ENCODE measurements at places on chromosomes 1 and 21.

DNA sequence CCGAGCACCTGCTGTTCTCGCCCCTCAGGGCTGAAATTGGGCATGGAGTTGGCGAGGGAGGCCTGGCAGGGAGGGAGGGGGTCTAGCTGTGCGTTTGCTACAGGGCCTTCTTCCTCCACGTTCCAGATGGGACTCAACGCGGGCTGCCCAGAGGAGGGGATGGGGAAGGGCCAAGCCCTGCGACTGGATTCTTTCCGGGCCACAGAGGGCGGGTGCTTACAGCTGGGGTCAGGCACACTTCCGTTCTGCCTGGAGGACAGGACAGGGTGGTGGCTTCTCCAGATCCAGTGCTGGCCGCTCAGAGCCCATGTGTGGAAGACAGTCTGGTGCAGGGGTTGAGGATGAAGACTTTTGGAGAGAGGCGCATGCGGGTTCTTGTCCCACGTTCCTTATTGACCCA, 90.0 kb downstream of the EDEM3 start:
- H3K4me3 ChIP-seq: no peak overlapping the region
- no peaks in the 10 kb centered on the region for H3K27me3 ChIP-seq
- peak; percentile 55 for DNase-seq
- peaks cover 20% of the 10 kb centered on the region for H3K4me1 ChIP-seq

- no peaks in the 10 kb centered on the region for H3K27me3 ChIP-seq
- no peak overlapping the region for H3K27ac ChIP-seq
- peaks cover 5% of the 10 kb centered on the region for H3K4me1 ChIP-seq
- no peak for DNase-seq
- no peak overlapping the region for H3K4me3 ChIP-seq
- H3K36me3 ChIP-seq: no peaks in the 10 kb centered on the region
These were observed 280.4 kb upstream of the C1orf105 start for GRCh38 chr1:172140072-172140471.

DNA sequence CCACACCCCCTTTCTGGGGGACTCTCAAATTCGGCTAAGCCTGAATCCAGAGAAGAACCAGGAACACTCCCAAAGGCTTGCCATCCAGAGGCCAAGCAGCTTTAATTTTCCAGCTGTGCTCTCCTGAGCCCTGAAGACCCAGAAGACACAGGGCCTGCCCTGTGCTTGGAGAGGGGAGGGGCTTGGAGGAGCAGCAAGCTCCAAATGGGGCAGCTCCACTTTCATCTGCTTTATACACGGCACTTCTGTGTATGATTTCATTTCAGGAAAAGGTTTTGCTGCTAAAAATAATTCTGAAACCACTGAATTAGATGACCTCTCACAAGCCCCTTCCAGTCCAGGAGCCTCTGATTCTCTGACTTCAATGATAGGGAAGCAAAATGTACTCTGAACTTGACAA, 39.2 kb upstream of the CTTNBP2NL start:
- H3K27ac ChIP-seq: no peak overlapping the region
- DNase-seq: no peak
- H3K27me3 ChIP-seq: no peaks in the 10 kb centered on the region

- no peaks in the 10 kb centered on the region for H3K27me3 ChIP-seq
- H3K4me3 ChIP-seq: no peak overlapping the region
- H3K27ac ChIP-seq: no peak overlapping the region
- no peak for DNase-seq
- no peaks in the 10 kb centered on the region for H3K4me1 ChIP-seq
These were observed 9.2 kb upstream of the RNPC3 start for GRCh38 chr1:103516283-103516682.

- H3K27ac ChIP-seq: no peak overlapping the region
- H3K27me3 ChIP-seq: no peaks in the 10 kb centered on the region
- H3K4me3 ChIP-seq: no peak overlapping the region
- H3K4me1 ChIP-seq: no peaks in the 10 kb centered on the region
- H3K36me3 ChIP-seq: peaks cover 30% of the 10 kb centered on the region
These were observed 12.3 kb upstream of the ASCL5 start for GRCh38 chr1:201139306-201139705.

GRCh38 chr1:19374083-19374801, 62.1 kb downstream of the SLC66A1 start:
- peaks cover 19% of the 10 kb centered on the region for H3K36me3 ChIP-seq
- H3K27ac ChIP-seq: no peak overlapping the region
- DNase-seq: peak; percentile 78

- H3K4me3 ChIP-seq: no peak overlapping the region
- no peaks in the 10 kb centered on the region for H3K27me3 ChIP-seq
- no peak overlapping the region for H3K27ac ChIP-seq
These were observed 111.4 kb upstream of the TIAM1 start for GRCh38 chr21:31455506-31455905.

DNA sequence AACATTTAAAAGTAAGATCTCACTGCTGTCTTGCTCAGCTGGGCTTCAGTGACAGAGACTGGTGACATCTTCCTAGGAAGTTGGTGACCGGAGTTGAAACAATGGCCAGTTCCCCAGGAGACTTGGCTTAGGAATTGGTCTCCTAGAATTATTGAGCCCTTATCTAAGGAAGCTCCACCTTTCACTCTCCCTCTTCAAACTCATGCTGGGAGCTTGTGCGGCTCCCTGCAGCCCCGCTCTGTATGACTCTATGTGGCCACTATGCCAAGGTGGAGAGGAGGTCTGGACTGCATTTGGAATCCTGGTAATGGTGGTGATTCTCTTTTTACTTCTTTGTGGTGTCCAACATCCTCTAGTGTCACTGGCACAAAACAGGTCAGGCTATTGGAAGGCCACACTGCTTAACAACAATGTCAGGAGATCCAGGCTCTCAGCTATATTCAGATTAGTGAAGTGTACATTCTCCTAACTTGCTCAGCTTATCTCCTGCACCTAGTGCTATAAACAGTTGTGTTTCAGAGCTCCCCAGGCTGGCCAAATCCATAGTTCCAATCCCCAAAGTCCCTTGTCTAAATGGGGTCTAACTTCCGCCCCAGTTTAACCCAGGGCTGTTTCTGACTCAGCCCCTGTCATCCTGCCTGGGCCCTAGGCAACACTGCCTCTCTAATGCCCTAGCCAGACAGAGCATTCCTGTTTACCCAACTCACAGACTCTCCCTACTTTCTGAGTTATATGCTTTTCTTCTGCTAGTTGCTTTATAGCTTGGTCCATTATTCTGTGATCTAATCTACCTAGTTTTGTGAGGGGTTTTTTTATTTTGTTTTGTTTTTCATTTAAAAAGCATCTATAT, 18.3 kb downstream of the ATP2B4 start:
- H3K27ac ChIP-seq: no peak overlapping the region
- no peaks in the 10 kb centered on the region for H3K36me3 ChIP-seq
- H3K4me1 ChIP-seq: peaks cover 3% of the 10 kb centered on the region
- no peak for DNase-seq

DNA sequence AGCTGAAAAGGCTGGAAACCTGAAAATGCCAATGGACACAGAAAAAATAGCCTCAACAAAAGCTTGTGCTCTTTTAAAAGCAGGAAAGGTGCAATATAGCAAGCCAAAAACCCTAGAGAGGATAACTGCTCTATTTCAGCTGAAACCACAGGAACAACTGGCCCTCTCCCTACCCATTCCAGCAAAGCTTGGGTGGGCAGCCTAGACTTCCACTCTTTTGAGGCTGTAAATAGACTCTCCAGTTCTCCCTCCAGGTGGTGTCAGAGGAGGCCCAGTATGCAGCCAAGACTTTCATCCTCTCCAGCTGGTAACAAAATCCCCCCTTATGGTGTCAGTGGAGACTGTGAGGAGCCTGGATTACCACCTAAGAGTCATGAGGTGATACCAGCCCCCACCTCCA, 206.9 kb upstream of the PLD5 start:
- no peak overlapping the region for H3K27ac ChIP-seq
- no peaks in the 10 kb centered on the region for H3K4me1 ChIP-seq
- DNase-seq: no peak
- no peaks in the 10 kb centered on the region for H3K36me3 ChIP-seq

DNA sequence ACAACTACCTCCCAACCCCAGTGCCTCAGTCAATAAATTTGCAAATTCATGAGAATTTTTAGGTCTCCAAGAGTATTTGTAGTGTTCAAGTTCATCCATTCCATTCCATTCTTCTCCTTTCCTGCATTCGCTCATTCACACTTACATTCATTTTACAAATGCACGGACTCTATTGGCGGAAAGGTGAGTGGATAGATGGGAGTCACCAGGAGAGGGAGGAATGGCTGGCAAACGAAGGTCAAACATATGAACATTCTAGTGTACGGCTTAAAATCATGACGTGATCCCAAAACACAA, 2.5 kb downstream of the LORICRIN start:
- no peaks in the 10 kb centered on the region for H3K4me1 ChIP-seq
- no peak overlapping the region for H3K27ac ChIP-seq
- H3K4me3 ChIP-seq: peak overlapping the region; percentile 52
- DNase-seq: no peak
- peaks cover 41% of the 10 kb centered on the region for H3K27me3 ChIP-seq

DNA sequence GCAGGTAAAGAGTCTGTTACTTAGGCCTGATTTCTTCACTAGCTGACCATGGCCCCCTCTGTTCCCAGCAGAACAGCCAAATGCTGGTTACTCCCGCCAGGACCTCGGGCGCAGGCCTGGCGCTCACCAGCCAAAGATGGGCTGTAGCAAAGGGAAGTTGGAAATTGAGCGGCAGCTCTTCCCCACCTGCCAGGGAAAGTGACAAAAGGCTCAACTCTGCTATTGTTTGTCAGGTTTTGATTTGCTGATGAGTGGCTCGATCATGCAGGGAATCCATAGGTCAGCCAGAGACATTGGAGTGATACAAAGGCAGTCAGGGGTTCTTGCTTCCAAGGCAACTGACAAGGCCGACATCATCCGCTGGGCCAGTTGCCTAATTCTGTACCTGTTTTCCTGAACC, 120.1 kb downstream of the ASTN1 start:
- H3K4me1 ChIP-seq: peaks cover 5% of the 10 kb centered on the region
- no peak overlapping the region for H3K27ac ChIP-seq
- H3K27me3 ChIP-seq: no peaks in the 10 kb centered on the region
- no peaks in the 10 kb centered on the region for H3K36me3 ChIP-seq
- peak; percentile 46 for DNase-seq
- no peak overlapping the region for H3K4me3 ChIP-seq

DNA sequence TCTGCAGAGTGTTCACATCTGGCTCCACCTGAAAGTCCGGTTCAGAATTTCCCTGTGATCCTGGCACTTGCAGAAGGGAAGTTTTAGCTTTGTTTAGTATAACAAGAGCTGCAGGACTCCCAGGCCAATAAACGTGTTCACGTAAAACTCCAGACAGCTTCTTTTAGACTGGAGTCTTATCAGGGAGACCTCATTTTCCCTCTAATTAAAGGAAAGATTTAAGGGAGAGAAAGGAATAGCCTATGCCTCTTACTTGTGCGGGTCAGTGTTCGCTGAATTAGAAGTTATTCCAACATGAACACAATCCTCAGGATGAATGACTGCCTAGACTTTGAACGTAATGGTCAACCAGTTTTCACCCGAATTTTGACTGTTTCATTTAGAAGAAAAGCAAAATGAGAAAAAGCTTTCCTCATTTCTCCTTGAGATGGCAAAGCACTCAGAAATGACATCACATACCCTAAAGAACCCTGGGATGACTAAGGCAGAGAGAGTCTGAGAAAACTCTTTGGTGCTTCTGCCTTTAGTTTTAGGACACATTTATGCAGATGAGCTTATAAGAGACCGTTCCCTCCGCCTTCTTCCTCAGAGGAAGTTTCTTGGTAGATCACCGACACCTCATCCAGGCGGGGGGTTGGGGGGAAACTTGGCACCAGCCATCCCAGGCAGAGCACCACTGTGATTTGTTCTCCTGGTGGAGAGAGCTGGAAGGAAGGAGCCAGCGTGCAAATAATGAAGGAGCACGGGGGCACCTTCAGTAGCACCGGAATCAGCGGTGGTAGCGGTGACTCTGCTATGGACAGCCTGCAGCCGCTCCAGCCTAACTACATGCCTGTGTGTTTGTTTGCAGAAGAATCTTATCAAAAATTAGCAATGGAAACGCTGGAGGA, 202.1 kb upstream of the SGIP1 start:
- peaks cover 2% of the 10 kb centered on the region for H3K4me1 ChIP-seq
- peak overlapping the region; percentile 43 for H3K4me3 ChIP-seq
- DNase-seq: no peak
- H3K27me3 ChIP-seq: no peaks in the 10 kb centered on the region

GRCh38 chr1:234925440-234926263, 203.0 kb downstream of the TOMM20 start:
- H3K36me3 ChIP-seq: no peaks in the 10 kb centered on the region
- DNase-seq: peak; percentile 38
- H3K4me3 ChIP-seq: no peak overlapping the region
- H3K27ac ChIP-seq: no peak overlapping the region

GRCh38 chr1:17052641-17053040, 1.2 kb downstream of the SDHB start:
- H3K4me3 ChIP-seq: no peak overlapping the region
- peaks cover 3% of the 10 kb centered on the region for H3K36me3 ChIP-seq
- H3K27me3 ChIP-seq: no peaks in the 10 kb centered on the region
- DNase-seq: no peak

DNA sequence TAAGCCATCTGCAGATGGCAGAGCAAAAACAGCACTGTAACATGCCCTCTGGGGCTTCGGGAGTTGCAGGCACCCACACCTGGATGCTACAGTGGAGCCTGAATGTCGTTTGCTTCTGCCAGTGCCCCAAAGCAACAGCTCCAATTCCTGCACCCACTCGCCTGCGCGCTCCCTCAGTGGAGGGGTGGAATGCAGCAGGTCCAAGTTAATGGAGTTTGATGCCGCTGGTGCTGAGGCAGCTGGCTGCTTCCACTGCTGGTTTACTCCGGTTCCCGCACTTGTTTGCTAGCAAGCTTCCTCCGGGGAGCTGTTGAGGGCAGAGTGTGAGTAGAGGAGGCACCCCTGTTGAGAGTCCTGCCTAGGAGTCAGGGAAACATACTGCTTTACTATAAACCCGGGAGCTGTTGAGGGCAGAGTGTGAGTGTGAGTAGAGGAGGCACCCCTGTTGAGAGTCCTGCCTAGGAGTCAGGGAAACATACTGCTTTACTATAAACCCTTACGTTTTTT, 584.0 kb upstream of the TMPRSS15 start:
- no peak overlapping the region for H3K27ac ChIP-seq
- peaks cover 3% of the 10 kb centered on the region for H3K4me1 ChIP-seq
- H3K27me3 ChIP-seq: no peaks in the 10 kb centered on the region
- no peak for DNase-seq

DNA sequence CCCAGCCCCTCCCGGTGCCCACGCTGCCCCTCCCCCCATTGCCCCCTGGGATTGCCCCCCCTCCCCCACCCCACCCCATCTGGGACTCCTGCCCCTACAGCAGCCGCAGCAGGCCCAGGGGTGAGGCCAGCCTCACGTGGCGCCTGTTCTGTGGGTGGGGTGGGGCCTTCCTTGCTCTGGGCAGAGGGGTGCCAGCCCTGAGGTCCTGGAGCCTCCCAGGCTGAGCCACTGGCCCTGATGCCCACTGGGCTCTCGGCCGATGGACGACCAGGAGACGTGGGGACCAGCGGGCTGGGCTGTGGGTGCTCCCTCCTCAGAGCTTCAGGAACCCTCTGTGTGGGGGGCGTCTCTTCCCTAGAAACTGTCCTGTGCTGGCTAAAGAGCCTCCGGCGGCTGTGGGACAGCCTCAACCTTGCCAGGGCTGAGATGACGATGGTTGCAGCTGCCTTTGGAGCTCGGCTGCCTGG, 5.8 kb upstream of the C1orf159 start:
- H3K4me3 ChIP-seq: no peak overlapping the region
- H3K36me3 ChIP-seq: no peaks in the 10 kb centered on the region
- no peak overlapping the region for H3K27ac ChIP-seq
- no peak for DNase-seq

GRCh38 chr21:17709266-17709611, 96.5 kb upstream of the BTG3 start:
- H3K27me3 ChIP-seq: no peaks in the 10 kb centered on the region
- H3K27ac ChIP-seq: no peak overlapping the region
- H3K36me3 ChIP-seq: no peaks in the 10 kb centered on the region
- no peaks in the 10 kb centered on the region for H3K4me1 ChIP-seq
- H3K4me3 ChIP-seq: no peak overlapping the region

GRCh38 chr1:86197206-86197855, 40.8 kb upstream of the COL24A1 start:
- no peak for DNase-seq
- no peak overlapping the region for H3K4me3 ChIP-seq
- H3K4me1 ChIP-seq: no peaks in the 10 kb centered on the region
